ENCODE measurements at places on chromosomes 2 and 18.

- no peak for DNase-seq
Measured at GRCh38 chr2:218992703-218993344, 398 bp downstream of the CRYBA2 start.

- no peak for DNase-seq
Measured at GRCh38 chr2:179263015-179263414, 1.6 kb downstream of the SESTD1 start.

GRCh38 chr2:86075886-86076285, 29.8 kb downstream of the POLR1A start:
- DNase-seq, result no peak

DNA sequence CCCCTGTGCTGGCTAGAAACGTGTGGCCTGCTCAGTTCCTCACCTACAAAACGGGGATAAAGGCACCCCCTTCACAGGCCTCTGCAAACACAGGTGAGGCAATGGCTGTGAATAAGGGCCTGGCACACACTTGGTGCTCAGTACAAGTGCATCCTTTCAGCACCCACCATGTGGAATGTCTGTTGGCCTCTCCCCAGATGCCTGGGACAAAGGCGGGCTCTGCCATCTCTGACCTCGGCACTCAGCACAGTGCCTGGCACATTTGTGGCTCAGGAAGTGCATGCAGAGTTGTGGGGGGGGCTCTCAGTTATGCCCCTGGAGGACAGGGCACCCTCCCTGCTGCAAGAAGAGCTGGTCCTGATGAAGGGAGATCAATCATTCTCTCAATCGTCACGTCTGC, 224.6 kb upstream of the RAB6C start:
- DNase-seq, result no peak

DNA sequence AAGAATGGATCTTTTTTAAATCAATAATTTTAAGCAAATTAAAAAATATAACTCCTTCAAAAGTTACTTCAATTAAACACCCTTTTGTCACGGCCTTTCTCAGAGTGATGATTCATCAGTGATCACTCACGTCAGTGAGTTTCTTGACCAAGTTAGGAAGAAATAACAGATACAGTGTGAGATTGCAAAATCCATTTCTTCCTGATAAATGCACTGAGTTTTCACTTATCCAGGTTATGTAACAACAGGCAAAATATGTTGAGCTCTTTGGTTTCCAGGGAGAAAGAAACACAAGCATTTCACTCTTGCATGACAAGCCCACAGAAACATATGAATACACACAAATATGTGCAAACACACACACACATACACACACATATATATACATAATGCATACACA, 195.9 kb upstream of the CYRIA start:
- DNase-seq, result no peak

GRCh38 chr18:69935319-69936190, 12.1 kb downstream of the CD226 start:
- peak; percentile 90 for DNase-seq

- no peak for DNase-seq
Measured at GRCh38 chr2:217926801-217927200, 76.0 kb downstream of the TNS1 start.

DNA sequence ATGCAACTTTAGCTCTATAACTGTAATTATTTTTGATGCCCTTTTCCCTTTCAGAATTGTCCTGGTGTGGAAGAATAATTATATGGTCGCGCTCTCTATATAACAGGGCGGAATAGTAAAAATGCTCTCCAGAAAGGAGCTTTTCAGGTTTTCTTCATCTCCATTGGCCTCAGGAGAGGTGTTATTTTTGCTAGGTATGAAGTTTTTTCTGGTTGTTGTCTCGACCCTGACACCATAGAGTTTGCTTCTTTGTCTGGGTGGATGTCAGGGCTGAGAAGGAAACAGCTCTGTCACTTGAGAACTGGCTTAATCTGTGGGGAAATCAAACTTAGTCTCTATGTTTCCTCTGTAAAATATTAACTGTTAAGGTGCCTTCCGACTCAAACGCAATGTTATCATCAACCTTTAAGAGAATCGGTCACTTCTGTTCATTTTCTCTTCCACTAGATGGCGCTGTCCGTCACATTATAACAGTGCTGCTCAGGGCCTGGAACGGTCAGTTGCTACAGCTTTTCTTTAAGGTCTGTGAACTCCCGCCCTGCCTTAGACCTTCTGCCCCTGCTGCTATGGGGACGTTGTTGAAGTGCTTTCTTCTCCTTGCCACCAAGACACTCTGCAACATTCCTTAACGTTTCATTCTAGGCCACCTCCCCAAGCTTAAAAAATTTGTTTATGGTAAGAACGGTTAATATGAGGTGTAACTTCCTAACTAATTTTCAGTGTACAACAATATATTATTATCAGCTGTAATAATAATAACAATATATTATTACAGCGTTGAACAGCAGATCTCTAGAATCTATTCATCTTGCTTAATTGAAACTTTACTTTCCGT, 23.8 kb upstream of the SERPINB12 start:
- DNase-seq, result peak; percentile 68

DNA sequence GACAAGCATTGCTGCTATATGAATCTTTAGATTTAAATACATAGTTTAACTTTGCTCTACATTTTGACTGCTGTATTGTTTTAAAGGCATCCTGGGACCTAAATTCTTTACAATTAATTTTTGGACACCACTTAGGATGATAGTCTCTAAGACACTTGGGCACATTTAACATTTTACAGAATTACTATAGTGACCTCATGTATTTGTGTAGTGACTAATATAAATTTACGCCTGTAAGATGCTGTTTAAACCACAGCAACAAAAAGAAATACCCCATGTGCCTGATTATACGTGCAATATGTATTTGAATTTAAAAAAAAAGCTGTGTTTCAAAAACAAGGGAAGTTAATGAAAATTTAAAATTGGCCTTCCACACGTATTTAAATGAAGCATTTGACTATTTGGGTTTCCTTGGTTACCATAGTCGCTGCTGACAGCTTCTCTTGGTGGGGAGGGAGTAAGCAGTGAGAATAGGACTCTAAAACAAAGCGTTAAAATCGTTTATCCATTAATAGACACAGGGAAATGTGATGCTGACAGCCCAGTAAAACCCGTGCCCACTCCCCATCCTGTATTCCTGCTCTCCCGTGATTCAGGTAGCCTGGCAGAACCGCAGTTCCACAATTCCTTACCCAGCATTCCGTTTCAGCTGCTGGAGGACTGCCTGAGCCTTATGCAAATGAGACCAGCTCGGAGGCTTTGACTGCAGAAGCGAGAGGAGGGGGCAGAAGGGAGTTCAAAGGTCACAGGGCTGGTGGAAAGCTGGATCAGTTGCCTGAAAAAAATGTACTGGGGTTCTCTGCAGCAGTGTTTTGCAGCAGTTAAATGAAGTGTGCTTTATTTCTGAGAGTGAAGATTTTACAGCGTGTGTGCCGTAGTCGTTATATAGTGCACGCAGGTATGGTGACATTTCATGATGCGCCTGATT, 104.3 kb downstream of the CSRNP3 start:
- DNase-seq, result no peak

GRCh38 chr2:236661762-236662110, 92.1 kb downstream of the ACKR3 start:
- no peak for DNase-seq

Measured in activated T-cell treated with anti-CD3 and anti-CD28 coated beads, Interleukin-2, amount 50 U/mL, for 72 hours (primary cell).